ENCODE measurements at places on chromosomes 2 and 18. TPM values are rescaled to one million over a fixed set of nuclear protein-coding genes. Genes with fewer than 3 reads are reported as not detected.

The PARD3B gene
- total RNA-seq, result 6.5 TPM

The ARHGAP25 gene
- total RNA-seq, result 5.4 TPM

The HOXD11 gene
- total RNA-seq, result not detected

The NGEF gene
- total RNA-seq, result not detected

The ABCG8 gene
- not detected for total RNA-seq

The INHBB gene
- 2.8 TPM for total RNA-seq

The TCF23 gene
- 0.10 TPM for total RNA-seq

DNA sequence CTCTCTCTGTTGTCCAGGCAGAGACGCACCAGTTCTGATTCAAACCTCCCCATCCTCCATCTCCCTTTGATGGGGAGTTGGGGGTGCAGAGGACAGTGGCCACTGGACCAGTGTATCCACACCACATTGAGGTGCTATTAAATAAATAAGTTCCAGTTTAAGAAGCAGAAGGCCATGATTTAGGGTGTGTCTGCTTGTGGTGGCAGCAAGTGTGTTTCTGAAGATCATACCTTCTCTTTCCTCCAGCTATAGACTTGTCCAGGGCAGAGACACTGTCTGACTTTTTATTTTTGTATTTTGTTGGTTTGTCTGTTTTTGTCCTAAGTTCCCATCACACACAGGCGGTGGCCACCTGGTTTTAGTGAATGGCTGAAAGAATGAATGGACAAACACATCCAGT lies 16.5 kb upstream of the INO80C start:
- no peak for DNase-seq

DNA sequence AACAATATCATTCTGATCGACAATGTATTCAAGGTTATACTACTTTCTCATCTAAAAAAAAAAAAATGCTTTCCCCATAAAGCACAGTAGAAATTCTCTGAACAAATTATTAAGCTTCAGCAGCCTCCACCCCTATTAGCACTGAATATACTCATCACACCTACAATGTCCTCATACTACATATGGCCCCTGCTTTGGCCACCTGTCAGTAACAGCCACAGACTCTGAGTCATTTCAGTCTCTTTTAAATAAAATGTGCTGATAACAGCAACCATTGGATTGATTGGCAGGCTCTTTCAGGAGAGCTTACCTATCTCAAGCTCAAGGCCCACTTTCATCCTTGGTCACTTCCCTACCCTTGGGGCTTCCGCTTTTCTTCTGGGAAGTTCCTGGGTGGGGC lies 236.7 kb downstream of the TMX3 start:
- no peak for DNase-seq

- no peak for DNase-seq
Measured at GRCh38 chr2:112665113-112665780, 19.5 kb downstream of the SLC20A1 start.

GRCh38 chr2:47008381-47009252 lies 93.0 kb upstream of the MCFD2 start:
- peak; percentile 65 for DNase-seq

- no peak for DNase-seq
Measured at GRCh38 chr2:16881122-16881521, 215.5 kb upstream of the CYRIA start.

- DNase-seq, result no peak
Measured at GRCh38 chr18:4360221-4360715, 94.8 kb downstream of the DLGAP1 start.

DNA sequence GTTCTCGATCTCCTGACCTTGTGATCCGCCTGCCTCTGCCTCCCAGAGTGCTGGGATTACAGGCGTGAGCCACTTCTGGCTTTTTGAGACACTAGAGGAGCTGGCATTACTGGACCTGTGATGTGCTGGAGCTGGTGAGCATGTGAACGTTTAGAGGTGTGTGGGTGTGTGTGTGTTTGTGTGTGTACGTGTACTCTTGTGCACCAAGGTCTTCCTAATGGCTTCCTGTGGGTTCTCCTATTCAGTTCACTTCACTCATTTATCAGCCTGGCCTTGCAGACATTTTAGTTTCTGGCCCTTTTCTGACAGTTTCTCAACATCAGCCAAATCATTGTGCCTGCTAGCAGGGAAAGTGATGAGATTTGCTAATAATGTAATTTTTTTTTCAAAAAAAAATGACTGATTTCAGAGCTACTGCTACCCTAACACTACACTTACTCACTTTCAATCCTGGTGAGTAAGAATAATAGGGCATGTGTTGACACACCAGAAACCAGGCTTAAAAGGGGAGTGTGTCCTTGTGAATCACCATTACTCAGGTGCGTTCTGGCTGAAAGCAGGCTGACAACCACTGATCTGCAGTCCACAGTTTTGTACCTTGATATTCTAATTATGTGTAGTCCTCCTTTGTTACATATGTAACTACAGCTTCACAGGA lies 41.0 kb upstream of the ACTR3 start:
- no peak for DNase-seq

- DNase-seq, result no peak
Measured at GRCh38 chr2:200130762-200131166, 175.4 kb downstream of the MAIP1 start.

GRCh38 chr2:1766851-1767811 lies 22.8 kb upstream of the PXDN start:
- no peak for DNase-seq

DNA sequence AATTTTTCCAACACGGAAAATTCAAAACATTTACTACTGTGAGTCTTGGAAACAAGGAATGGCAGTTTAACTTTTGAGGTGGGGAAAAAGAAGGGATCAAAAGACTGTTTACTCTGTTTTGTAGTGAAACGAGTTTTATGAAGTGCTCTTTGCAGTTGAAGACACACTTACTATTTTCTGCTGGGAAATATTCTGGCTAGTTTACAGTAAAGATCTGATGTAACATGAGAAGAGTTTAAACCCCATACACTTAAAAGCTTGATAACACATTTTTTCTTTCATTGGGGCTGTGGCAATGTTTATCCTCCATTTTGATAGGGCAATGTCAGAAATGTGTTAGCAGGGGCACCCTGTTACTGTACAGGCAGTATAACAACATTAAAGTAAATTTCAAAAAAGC lies 124.9 kb upstream of the SMAD7 start:
- no peak for DNase-seq
